ENCODE measurements at places on chromosomes 5 and 9. TPM values are rescaled to one million over a fixed set of nuclear protein-coding genes. Genes with fewer than 3 reads are reported as not detected.

Gene BARHL1
- not detected for total RNA-seq

DNA sequence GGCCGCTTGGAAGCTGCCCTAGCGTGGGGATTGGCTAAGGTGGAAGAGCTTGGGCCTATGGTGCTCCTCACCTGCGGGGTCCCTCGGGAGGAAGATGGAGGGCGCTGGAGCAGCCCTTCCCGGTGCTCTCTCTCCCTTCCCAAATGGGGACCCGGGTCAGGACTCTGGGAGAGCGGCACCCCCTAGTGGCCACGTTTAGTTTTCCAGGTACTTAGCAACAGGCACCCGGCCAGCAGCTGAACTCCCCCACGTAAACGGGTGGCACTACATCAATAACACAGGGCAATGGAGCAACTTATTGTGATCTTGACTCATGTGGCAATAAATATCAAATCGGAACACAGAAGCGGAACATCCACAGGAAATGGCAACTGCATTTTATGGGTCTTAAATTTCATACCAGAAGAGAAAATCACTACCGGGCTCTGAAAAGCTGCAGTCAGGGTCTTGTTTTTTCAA, 316.6 kb downstream of the AGTPBP1 start:
- DNase-seq, result peak; percentile 50

DNA sequence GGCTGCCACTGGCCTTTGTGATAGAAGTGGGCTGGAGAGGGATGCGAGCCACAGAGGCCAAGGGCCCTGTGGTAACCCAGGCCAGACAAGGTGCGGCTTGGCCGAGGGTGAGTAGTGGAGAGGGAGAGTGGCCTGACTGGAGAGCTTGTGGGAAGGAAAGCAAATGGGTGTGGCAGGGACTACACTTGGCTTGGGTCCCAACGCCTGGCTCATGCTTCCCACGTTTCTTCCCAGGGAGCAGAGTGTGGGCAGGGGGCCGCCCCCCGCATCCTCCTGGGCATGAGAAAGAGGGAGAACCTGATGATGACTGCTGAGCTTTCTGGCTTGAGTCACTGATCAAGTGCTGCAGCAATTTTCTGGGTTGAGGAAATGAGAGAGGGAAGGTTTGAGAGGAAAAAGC, 95.7 kb downstream of the ANKH start:
- DNase-seq, result peak; percentile 59

DNA sequence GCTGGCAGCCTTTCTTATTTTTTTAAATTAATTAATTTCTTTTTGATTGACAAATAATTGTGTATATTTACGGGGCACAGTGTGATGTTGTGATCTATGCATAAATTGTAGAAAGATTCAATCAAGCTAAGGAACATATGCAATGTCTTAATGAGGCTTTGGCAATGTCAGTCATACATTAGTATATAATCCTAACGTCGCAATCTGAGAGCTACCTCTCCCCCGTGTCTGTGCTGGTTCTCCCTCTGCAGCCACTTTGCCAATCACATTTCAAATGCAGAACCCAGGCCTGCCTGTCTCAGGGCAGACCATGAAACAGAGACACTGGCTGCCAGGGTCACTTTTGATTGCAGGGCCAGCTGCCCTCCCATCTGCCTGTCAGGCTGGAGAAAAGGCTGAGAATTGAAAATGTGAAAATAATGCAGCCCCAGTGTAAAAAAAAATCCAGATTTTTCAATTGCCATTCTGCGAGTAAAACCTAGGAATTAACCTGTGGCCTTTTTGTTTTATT, 56.3 kb downstream of the SLC24A2 start:
- DNase-seq, result no peak

Gene GPX8
- total RNA-seq, result 155 TPM

Gene EPB41L4B
- total RNA-seq, result 4.7 TPM

GRCh38 chr9:37988041-37988440, 81.0 kb downstream of the SHB start:
- DNase-seq, result no peak

DNA sequence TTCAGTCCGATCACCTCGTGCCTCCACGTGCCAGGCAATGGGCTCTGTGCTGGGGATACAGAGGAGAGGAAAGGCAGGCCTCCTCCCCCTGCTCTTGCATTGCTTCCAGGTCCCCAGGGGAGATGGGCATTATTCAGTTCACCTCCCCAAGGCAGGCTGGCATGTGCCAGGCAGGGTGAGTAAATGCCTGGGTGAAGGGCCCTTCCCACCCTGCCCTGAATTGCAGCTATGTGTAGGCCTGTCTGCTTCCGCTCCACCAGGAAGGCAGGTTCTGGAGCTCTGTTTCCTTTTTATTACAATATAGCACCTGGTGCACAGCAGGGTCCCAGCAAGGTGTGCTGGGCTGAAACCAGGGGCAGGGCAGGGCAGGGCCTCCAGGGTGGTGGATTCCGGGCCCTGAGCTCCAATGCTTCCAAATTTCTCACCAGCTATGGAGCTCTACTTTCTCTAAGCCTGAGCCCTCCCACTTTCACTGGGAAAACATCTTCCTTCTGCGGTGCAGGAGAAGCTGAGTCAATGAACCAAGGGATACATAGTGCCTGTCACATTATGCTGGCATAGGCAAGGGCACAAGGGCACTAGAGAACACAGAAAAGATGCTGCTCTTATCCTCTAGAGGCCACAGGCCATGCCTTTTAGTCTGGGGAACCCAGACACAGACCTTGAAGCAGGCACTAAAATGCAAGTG, 42.0 kb downstream of the SHB start:
- peak; percentile 55 for DNase-seq

DNA sequence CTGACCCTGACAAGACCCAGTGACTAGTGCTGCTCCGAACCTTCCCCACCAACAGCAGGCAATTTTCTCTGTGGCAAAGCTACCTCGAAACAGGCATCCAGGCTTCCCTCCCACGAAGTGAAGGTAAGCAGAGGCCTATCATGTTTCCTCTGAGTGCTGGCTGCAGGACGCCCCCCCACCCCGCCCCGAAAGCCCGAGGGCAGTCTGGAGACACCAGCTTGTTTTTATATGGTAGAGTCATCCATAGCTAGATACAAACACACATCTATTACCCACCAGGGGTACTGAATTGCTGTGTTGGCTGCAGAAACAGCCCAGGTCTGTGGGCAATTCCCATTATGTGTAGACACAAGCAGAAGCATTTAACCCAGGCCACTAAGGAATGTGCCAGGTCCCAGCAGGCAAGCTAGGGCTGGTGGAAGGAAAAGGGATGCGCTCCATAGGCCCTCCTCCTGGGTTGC, 40.4 kb downstream of the LIX1 start:
- peak; percentile 82 for DNase-seq

DNA sequence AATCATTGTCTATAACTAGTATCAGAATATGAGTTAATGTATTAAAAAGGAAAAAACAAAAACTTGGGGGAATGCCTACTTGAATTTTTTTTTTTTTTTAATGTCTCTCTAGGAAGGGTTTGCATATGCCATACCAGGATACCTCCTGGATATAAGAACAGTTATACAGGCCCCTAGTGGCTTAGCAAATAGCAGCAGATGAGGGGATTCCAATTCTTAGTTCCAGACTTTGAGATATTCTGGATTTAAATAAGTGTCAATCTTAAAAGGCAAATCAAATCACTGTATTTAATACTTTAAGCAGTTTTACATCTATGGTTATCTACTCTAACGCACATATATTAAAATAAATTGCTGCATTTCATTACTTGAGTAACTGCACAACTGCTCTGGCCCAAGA, 1055.5 kb upstream of the DMAC1 start:
- DNase-seq, result no peak

Data from M059J (cell line).